Globus pallidus (tissue), 1 donor: ENCODE measurements at places on chromosomes 7 and 10.

- no peak for DNase-seq
Measured at GRCh38 chr10:132855889-132856288, 69.9 kb upstream of the NKX6-2 start.

DNA sequence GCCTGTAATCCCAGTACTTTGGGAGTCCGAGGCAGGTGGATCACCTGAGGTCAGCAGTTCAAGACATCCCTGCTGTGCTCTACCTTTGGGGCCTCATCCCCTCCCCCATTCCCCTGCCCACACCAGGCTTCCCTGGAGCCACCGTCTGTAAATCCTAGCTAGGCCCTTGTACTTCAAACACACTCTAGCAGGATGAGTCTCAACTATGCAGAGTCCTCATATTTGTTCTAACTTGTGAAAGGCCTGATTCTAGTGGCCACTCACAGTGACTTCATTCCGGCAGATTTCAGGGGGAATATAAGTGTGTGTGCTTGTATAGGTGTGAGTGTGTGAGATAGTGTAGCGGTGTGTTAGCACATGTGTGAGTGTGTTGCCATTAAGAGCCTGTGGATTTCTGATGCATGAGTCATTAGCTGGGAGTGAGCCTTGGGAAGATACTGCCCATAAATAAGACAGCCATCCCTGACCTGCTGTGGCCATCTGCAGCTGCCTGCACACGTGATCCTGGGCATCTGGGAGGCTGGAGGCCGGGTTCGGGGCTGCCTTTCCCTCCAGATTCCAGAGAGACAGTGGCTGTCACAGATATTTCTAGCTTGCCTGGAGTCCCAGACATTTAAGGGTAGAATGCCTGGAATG is 1.7 kb upstream of the NEURL1 start:
- no peak for DNase-seq

GRCh38 chr7:99305473-99306260 is 20.0 kb upstream of the ARPC1A start:
- no peak for DNase-seq

DNA sequence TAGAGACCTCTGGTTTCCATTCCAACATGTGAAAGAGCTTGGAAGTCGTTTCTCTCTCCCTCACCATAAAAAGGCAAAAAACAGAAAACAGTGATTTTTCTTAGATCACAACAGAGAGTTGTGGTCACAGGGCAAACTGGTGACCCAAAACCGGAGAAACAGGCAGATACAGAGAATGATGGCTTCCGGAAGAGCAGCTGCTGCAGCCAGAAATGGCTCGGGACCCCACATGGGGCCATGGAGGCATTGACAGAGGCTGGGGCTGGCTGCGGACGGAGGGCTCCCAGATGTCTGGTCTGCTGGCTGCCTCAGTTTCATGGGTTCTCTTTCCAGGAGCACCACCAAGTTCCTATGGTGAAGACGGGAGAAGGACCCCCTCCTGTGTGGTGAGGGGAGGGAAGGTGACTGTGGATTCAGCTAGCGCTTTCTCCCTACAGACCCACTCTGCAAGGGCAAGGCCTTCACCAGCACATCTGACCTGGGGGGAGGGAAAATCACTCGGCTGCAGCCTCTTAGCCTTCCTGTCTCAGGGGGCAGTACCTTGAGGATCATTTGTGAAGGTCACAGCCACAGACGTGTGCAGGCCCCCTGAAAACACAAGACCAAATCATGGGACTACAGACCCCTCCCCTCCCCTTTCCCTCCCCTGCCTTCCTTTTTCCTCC is 81.4 kb downstream of the WDR37 start:
- DNase-seq = no peak

- DNase-seq = no peak
Measured at GRCh38 chr7:71547426-71547825, 415.5 kb downstream of the GALNT17 start.

GRCh38 chr7:28466341-28466740 is 54.0 kb downstream of the CREB5 start:
- DNase-seq = no peak

- DNase-seq = no peak
Measured at GRCh38 chr7:87110778-87111177, 41.5 kb upstream of the DMTF1 start.

- DNase-seq = no peak
Measured at GRCh38 chr10:125531465-125531864, 151.5 kb downstream of the TEX36 start.

GRCh38 chr7:20288036-20288435 is 42.7 kb upstream of the ITGB8 start:
- no peak for DNase-seq

DNA sequence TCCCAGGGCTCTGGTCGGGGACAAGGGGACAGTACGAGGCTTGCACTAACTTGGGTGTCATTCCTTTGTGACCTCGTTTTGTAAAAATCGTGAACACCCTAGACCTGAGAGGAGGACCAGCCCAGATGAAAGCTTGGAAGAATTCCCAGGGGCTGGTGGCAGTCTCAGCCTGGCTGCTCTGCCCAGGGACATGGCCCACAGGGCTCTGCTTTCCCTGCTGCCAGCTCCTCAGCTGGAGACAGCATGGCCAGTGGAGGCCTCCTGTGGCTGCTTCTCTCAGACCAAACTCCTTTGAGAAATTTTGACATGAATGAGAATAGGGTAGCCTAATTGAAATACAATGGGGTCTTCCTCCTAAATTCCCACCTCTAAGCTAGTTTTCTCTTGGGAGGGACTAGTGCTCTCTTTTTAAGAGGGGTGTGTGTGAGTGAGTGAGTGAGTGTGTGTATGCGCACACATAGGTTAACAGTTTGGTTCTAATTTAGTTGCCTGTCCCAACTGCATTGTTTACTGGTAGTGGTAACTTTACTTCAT is 140.3 kb upstream of the EFCAB10 start:
- DNase-seq = no peak

- no peak for DNase-seq
Measured at GRCh38 chr10:14304046-14304445, 26.7 kb downstream of the FRMD4A start.

- no peak for DNase-seq
Measured at GRCh38 chr7:116692401-116693308, 20.7 kb downstream of the MET start.

DNA sequence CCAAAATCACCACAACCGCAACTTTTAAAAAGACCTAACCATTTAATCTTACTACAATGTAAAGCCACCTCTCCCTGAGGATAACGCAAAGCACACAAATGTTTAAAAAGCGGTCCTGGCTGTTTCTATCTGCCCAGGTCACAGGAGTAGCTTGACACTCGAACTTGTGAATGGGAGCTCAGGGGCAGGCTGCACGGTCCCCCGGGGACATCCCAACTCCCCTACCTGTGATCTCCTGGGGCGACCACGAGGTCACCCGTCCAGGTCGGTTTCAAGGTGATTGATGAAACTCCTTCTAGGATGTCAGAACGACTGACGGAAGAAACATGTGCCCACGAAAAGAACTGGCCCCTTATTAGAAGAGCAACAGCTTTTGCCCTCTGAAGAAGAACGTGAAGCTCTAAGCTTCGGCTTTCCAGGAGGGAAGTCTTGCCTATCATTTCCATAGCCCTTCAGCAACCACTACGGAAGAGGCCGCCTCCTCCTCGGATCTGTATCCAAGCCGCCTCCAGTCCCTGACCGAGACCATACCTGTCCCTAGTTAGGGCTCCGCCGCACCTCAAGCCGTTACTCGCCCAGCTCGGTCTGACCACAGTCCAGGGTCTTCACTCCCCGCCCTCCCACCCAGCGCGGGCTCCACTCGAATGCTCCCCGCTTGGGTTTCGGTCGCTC is 459 bp downstream of the CYCS start:
- DNase-seq = no peak

- no peak for DNase-seq
Measured at GRCh38 chr7:143130541-143130940, 1.3 kb upstream of the PIP start.

GRCh38 chr7:127598318-127598717 is 4.8 kb downstream of the FSCN3 start:
- no peak for DNase-seq

- no peak for DNase-seq
Measured at GRCh38 chr7:7136466-7137381, 45.6 kb upstream of the C1GALT1 start.

- DNase-seq = no peak
Measured at GRCh38 chr10:127451628-127452027, 97.5 kb upstream of the NPS start.

- no peak for DNase-seq
Measured at GRCh38 chr7:94848531-94848930, 58.9 kb upstream of the PPP1R9A start.

DNA sequence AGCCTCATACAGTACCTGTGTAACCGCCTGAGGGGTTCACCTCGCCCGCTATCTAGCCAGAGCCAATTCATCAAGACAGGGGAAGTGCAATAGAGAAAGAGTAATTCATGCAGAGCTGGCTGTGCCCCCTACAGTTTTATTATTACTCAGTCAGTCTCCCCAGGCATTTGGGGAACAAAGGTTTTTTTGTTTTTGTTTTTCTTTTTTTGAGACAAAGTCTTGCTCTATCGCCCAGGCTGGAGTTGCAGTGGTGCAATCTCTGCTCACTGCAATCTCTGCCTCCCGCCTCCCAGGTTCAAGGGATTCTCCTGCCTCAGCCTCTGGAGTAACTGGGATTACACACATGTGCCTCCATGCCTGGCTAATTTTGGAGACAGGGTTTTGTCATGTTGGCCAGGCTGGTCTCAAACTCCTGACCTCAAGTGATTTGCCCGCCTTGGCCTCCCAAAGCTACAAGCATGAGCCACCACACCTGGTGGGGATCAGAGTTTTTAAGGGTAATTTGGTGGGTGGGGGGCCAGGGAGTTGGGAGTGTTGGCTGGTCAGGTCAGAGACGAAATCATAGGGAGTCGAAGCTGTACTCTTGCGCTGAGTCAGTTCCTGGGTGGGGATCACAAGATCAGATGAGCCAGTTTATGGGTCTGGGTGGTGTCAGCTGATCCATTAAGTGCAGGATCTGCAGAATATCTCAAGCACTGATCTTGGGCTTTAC is 116.5 kb downstream of the MARCHF5 start:
- DNase-seq = no peak

- peak; percentile 43 for DNase-seq
Measured at GRCh38 chr7:42690794-42691639, 220.9 kb downstream of the C7orf25 start.

- peak; percentile 75 for DNase-seq
Measured at GRCh38 chr7:48089046-48090003, at the start of gene UPP1. UPP1 (plus strand) TSS chr7:48089265; CDS start chr7:48094784, 5,519 bp downstream.

GRCh38 chr10:70729763-70730357 is 55.3 kb downstream of the TBATA start:
- no peak for DNase-seq

DNA sequence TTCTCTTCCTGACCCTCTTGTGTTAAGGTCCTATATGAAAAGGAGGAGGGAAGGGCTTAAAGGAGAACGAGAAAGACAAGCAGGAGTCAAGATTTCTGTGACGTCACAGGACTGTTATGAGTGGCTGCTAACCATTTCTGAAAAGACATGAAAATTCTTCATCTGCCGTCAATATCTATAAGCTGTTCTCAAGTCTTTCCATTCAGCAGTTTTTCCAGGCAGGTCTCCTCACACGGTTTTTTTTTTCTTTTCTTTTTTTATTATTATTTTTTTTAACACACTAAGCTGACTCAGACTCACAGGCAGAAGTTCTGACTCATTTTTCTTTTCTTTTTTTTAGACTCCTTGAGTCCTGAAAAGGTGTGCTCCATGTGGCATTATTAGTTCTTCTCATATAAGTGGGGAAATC is 72.0 kb downstream of the DGKI start:
- DNase-seq = no peak

DNA sequence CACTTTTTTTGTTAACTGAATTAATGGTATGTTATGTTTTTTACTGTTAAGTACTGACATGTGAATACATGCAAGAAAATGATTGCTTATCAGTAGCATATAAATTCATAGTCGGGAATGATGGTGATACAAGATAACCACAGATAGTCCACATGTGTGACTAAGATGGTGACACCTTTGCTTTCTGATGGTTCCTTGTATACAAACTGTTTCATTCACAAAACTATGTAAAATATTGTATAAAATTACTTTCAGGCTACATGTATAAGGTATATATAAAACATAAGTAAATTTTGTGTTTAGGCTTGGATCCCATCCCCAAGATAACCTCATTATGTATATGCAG is 10.0 kb downstream of the CISD1 start:
- no peak for DNase-seq
